Dermis microvascular lymphatic vessel endothelial cell (primary cell): ENCODE measurements at places on chromosomes 12 and 14. TPM values are rescaled to one million over a fixed set of nuclear protein-coding genes. Genes with fewer than 3 reads are reported as not detected.

Gene RERG
- total RNA-seq = not detected in 2 replicates

Gene GLI1
- total RNA-seq = under 0.01 TPM in 1 of 2 replicates, not detected in the other

Gene SLCO1B1
- total RNA-seq = not detected in 2 replicates

Gene DYRK2
- total RNA-seq = 4.7 and 6.4 TPM in 2 replicates

Gene ACOT6
- total RNA-seq = not detected in 2 replicates

Gene LRRC10
- total RNA-seq = not detected in 2 replicates

Gene POTEM
- total RNA-seq = not detected in 2 replicates

Gene LRIG3
- total RNA-seq = 24.5 and 33.0 TPM in 2 replicates

Gene TMEM120B
- total RNA-seq = 3.9 and 5.3 TPM in 2 replicates

Gene SPX
- not detected in 2 replicates for total RNA-seq

Gene ADAMTS20
- not detected in 2 replicates for total RNA-seq

Gene SART3
- 35.8 and 57.3 TPM in 2 replicates for total RNA-seq

Gene TCL1B
- not detected in 2 replicates for total RNA-seq

Gene BCL2L14
- total RNA-seq = not detected in 2 replicates

Gene CCDC38
- total RNA-seq = not detected in 2 replicates

Gene TAMALIN
- total RNA-seq = 19.4 and 34.0 TPM in 2 replicates

Gene PLEKHH1
- 0.13 TPM in 2 replicates for total RNA-seq

Gene AQP6
- total RNA-seq = not detected in 2 replicates

Gene CD9
- total RNA-seq = 947 and 1,118 TPM in 2 replicates

Gene SSPN
- total RNA-seq = 0.39 and 0.76 TPM in 2 replicates
